ENCODE measurements at places on chromosomes 4 and X.

- no peak for DNase-seq
Observed at GRCh38 chr4:57044996-57045395, 65.2 kb downstream of the IGFBP7 start.

DNA sequence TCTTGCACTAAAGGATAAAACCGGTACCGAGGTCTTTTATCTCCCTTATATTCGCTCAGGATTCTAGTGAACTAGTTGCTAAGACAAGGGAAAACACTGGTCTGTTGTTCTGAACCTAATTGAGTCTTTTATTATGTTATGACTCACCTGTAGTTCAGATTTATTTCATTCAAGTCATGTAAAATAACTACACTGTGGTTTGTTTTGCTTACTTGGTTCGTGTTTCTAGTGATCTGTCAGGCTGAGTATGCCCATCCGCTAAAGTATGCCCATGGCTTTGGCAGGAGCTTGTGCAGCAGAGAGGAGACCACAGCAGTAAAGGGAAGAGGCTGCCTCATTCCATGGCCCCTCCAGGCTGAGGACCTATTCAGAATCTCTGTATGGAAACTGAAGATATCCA lies 126.1 kb downstream of the AFF1 start:
- DNase-seq, result no peak

DNA sequence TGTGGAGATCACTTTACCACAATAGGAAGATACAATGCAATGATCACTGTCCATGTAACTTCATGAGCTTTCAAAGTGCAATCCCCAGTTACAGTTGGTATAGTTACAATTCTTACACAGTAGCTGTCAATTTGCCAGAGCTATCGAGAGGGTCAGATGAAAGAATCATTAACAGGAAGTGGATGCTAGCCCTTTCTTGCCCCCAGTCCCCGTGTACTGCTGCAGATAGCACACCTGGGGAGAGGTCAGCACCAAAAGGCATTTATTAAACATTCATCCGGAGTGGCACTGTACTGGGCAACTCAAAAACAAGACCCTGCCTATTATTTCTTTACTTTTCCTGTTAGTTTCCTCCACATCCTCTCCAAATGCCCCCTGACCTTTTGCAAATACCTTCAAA lies 47.7 kb downstream of the SOD3 start:
- no peak for DNase-seq

- no peak for DNase-seq
Observed at GRCh38 chr4:181597766-181598165, 645.4 kb upstream of the TENM3 start.

- DNase-seq, result no peak
Observed at GRCh38 chr4:145821766-145822165, 116.9 kb downstream of the ZNF827 start.

DNA sequence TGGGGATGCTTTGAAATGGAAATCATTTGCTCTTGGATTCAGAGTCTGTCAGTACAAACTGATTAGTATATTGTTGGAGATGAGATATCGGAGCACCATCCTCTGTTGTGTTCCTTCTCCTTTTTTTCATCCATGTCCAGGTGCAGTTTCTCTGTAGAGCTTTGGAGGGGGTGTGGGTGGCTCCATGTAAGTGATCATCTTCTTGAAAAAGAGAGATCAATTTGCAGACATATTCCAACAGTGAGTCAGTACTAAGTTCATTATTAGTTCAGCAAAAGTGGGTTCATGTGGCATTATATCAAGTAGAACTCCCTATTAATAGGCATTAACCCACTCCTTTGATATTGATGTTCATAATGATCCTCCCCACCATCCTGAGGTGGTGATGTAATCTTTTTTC lies 18.9 kb downstream of the FRAS1 start:
- no peak for DNase-seq

GRCh38 chr4:139525414-139525813 lies 30.6 kb downstream of the SETD7 start:
- no peak for DNase-seq

GRCh38 chrX:80511969-80512760 lies 91.9 kb downstream of the TENT5D start:
- no peak for DNase-seq

DNA sequence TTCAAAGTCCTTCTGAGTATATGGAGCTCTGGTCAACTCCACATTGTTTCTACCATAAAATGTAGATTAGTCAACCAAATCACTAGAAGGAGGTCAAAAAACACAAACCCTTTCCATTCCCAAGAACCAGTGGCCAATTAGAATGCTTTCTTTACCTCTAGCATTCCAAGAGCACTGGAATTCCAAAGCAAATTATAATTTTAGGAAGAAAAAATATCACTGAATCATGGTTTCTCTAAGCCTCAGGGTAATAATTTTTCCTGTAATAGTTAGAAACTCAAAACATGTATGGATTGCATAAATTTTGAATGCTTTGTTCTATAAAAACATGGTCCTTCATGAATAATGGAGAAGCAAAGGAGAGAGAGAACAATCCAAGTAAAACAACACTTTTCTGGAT lies 39.5 kb downstream of the LEF1 start:
- no peak for DNase-seq

DNA sequence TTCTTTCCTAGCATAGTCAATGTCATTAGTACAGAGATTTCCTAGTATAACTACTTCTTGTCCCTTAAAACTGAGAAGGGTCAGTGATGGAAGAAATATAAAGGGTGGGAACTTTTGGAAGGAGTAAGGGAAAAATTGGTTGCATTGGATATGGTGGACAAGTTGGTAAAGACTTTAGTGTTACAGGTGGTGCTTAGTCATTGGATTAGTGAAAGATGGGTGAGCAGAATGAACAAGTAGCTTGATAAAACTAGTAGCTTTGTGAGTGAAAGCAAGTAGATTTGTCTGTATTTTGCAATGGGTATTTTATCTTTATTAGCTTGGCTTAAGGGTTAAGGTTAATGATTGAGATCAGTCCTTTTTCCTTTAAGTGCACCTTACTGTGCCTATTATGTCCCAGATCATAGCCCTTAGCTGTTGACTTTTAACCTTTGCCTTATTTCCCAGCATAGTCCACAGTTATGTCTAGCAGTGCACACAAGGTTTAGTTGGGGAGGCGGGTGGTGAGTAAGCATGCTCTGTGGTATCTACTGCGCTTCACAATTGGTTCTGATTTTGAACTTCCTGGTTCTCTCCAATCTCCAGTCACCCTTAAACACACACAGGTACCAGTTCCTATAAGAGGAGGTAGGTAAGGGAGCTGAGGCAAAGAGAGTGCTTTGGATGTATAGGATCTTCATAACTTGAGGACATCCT lies 9.5 kb downstream of the WDR44 start:
- no peak for DNase-seq

DNA sequence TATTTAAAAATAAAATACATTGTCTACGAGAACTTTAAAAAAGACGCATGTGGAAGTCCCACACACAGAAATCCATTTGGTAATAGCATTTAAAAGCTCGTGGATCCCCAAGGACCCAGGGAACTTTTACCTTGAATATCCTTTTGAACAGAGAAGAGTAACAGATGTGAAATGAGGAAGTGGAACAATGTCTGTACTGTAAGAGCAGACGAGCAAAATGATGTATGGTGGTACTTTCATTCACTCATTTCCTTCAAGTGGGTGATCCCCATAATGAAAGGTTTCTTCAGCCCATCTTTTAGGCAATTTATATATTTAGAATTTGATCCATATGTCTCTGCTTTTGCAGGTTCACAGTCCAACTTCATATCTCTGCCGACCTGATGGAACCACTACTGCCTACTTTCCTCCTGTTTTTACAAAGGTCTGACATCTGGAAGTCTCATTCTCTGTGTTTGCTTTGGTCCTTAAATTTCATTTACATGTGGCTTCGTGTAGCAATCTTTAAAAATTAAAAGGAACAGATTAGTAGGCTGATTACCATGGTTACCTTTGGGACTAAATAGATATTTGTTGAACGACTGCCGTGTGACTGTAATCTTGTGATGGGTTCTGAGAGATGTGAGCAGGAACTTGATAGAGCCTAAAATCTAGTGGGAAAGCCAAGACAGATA lies 188.4 kb downstream of the PALLD start:
- no peak for DNase-seq

- DNase-seq, result no peak
Observed at GRCh38 chr4:30973993-30974392, 253.8 kb downstream of the PCDH7 start.

DNA sequence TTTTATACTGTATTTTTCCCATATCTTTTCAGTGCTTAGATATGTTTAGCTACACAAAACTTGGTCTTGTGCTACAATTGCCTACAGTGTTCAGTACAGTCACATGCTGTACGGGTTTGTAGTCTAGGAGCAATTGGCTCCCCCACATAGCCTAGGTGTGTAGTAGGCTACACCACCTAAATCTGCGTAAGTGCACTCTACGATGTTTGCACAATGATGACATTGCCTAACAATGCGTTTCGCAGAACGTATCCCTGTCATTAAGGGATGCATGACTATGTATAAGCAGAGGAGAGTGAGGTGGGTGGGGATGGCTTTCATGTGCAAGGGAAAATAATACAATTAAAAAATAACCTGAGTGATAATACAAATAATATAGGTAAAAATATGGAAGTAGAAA lies 131.4 kb downstream of the GBA3 start:
- no peak for DNase-seq

- peak; percentile 8 for DNase-seq
Observed at GRCh38 chr4:121950680-121951520, 960 bp downstream of the TRPC3 start.
